ENCODE measurements at places on chromosomes 6 and 20. TPM values are rescaled to one million over a fixed set of nuclear protein-coding genes. Genes with fewer than 3 reads are reported as not detected.

HTR1E gene
- not detected for total RNA-seq

ANGPT4 gene
- not detected for total RNA-seq

AFDN gene
- total RNA-seq, result 169 TPM

TSHZ2 gene
- total RNA-seq, result 1.9 TPM

BRD2 gene
- 86.7 TPM for total RNA-seq

GJA10 gene
- total RNA-seq, result not detected

BNIP5 gene
- total RNA-seq, result not detected

TSPO2 gene
- total RNA-seq, result not detected

GGTLC1 gene
- not detected for total RNA-seq

MMP24 gene
- total RNA-seq, result 0.88 TPM

CDH22 gene
- total RNA-seq, result 0.05 TPM

SESN1 gene
- 44.1 TPM for total RNA-seq

MTRF1L gene
- total RNA-seq, result 24.8 TPM

GPLD1 gene
- total RNA-seq, result 0.17 TPM

RALY gene
- 99.9 TPM for total RNA-seq

OPRM1 gene
- total RNA-seq, result not detected

HCRTR2 gene
- total RNA-seq, result not detected

CRIP3 gene
- total RNA-seq, result 0.34 TPM

TAP1 gene
- 93.4 TPM for total RNA-seq

PROCR gene
- total RNA-seq, result 124 TPM

LY6G6D gene
- not detected for total RNA-seq

SLC32A1 gene
- not detected for total RNA-seq

DNMT3B gene
- total RNA-seq, result 2.9 TPM

RNF39 gene
- total RNA-seq, result not detected

TP53RK gene
- 11.8 TPM for total RNA-seq

PDYN gene
- total RNA-seq, result not detected

LSM2 gene
- total RNA-seq, result 36.9 TPM

RIOK1 gene
- 15.6 TPM for total RNA-seq

PHF20 gene
- total RNA-seq, result 41.5 TPM

MDC1 gene
- 12.5 TPM for total RNA-seq

All from dermis blood vessel endothelial cell (primary cell).